ENCODE measurements at places on chromosomes 13 and 19.

- DNase-seq = no peak
Observed at GRCh38 chr19:7063339-7063738, 4.9 kb upstream of the MBD3L3 start.

DNA sequence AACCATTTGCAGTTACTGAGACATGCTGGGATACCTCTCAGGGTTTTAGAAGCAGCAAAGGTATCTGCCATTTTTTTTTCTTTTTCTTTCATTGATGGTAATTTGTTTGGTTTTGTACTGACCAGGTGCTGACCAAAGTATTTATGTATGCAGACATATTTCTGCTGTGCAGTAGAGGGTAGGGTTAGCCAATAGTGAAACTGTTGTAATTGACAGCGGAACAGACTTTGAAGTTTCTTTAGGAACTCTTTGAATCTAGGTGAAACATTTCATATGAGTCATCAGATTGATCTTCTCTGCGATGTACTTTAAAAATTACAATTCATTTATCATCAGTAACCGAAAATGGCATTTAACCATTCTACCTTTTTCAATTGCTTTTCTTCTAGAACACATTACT, 63.0 kb downstream of the ITGBL1 start:
- DNase-seq = no peak

- no peak for DNase-seq
Observed at GRCh38 chr19:30240904-30241695, 131.1 kb upstream of the ZNF536 start.

DNA sequence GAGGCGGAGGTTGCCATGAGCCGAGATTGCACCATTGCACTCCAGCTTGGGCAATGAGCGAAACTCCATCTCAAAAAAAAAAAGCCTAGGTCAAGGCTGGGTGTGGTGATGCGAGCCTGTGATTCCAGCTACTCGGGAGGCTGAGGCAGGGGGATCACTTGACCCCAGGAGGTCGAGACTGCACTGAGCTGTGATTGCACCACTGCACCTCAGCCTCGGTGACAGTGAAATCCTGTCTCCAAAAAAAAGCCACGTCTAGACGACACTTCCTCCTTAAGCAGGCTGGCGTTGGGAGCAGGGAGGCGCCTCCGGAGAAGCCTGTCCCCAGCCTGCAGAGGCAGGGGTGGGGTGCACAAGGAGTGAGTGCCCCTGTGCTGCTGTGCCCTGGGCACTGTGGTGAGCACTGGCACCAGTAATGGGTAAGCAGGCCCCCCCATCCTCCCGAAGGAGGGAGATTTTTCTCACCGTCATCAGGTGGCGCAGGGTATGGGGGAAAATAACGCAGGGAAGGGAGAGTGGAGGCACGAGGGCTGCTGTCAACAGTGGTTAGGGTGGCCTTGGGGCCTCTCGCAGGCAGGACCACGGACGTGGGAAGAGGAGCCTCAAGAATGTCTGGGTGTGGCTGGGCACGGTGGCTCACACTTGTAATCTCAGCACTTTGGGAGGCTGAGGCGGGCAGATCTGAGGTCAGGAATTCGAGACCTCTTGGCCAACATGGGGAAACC, 706 bp downstream of the P2RY11 start:
- no peak for DNase-seq

- no peak for DNase-seq
Observed at GRCh38 chr13:29901710-29902631, 51.6 kb upstream of the UBL3 start.

DNA sequence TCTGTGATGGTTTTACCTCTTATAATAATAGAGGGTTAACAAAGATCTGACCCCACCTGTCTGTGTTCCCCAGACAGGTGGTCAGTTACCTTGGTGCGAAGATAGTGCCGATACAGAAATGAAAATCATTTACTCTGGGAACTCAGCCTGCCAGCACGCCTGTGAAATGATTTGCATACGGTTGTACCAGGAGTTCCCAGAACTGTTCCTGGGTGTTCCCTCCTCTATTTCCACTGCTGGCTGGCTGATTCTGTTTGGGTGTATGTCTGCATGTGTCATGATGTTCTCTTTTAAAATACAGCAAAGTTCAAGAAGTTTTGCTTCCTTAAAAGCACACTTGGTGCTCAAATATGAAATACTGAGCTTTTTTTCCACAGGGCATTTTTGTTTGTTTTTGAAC, 527.1 kb downstream of the FGF9 start:
- DNase-seq = no peak

GRCh38 chr13:113749507-113749906, 9.5 kb upstream of the TMEM255B start:
- no peak for DNase-seq

DNA sequence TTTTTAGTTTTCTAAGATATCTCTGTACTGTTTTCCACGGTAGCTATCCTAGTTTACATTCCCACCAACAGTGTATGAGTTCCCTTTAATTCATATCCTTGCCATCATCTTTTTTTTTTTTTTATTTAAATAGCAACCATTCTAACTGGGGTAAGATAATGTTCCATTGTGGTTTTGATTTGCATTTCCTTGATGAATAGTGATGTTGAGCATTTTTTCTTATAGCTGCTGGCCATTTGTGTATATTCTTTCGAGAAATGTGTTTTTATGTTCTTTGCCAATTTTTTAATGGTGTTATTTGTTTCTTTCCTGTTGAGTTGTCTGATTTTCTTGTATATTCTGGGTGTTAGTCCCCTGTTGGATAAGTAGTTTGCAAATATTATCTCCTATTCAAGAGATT, 454.8 kb downstream of the DACH1 start:
- no peak for DNase-seq

DNA sequence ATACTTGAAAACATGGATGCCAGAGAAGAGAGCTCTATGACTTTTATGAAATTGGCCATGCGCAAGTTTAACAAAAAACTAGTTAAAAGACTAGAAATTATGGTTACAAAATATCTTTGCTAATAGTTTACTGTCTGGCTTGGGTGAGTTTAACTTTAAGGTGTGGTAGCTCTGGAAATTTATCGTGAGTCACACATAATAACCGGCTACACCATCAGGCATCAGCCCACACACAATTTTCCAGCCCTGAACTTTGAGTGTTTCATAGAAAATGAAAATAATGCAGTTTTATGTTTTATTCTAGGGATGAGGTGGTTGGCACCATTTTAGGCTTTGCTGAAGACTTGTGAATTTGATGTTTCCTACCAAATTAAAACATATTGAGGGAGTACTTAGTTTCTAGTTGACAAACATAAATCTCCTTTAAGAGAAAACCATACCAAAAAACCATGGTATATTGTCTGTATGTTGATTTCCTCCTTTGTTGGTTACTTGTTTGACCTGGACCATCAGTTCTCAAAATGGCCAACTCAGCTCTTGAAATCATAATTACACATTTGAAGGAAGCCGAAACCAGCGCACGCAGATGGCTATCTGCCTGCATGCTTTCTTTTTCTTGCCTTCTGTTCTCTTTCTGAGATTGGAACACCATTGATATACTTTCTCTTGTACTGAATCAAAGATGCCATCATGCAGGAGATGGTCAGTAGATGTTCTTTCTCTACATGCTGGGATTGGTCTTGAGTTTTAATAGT, 125.1 kb downstream of the AKAP11 start:
- no peak for DNase-seq

GRCh38 chr13:86554066-86554465, 754.8 kb upstream of the SLITRK6 start:
- no peak for DNase-seq

DNA sequence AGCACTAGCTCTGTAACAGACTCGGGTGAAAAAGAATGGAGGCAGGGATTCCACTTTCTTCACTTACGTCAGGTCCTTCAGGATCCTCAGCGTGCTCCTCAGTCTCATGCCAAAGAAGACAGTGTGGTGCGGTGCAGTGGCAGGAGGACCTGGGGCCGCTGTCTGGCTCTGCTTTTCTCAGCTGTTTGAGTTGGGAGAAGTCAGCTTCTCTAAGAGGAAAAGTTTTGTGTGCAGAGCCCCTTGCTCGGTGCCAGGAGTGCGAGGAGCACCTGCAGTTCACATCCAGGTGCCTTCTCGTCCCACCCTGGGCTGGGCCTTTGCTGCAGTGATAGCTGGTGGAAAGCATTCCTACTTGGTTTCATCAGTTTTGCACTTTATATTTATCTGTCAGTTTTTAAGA, 77.9 kb upstream of the TEX29 start:
- DNase-seq = no peak

- no peak for DNase-seq
Observed at GRCh38 chr13:20701461-20701860, 2.0 kb upstream of the IL17D start.

DNA sequence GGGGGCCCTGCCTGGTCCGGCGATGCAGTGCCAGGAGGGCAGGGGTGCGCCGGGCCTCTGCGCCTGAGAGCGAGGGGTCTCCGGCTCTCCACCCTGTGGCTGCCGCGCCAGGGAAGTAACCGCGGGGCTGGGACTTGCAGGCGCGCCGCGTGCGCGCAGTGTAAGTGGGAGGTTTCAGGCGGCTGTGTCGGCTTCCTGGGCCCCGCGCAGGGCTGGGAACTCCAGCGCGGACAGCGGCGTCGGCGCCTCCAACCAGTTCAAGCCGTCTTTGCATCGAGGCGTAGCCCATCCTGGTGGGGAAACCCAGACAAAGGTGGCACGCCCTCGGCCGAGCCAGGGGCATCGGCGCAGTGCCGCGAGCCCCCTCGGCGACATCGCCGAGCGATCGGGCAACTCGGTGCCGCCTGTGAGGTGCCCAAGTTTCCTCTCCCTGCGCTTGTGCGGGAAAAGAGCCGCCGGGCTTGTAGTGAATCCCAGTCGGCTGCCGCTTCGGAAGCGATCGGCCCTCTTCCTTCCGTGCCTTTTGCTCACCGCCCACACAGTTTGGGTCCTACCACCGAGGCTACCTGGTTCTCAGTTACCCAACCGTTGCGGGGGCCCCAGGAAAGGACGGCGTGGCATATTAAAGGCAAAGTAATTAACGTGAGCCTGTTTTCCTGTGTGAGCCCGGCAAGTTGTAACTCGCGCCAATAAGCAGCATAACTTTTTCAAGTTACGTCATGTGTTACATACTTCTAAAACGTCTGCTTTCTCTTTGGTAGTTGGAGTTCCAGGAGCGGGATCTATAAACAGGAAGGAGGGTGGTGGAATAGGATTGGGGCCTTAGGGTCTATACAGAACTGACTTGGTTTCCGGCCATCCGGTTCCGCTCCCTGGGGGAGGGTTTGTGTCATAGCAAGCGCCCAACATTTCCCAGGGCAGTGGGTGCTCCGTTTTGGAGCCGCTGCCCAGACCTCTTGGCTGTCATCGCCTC, 1.2 kb downstream of the LRCH1 start:
- peak; percentile 60 for DNase-seq

- DNase-seq = no peak
Observed at GRCh38 chr13:110559429-110559943, 2.0 kb downstream of the RAB20 start.

DNA sequence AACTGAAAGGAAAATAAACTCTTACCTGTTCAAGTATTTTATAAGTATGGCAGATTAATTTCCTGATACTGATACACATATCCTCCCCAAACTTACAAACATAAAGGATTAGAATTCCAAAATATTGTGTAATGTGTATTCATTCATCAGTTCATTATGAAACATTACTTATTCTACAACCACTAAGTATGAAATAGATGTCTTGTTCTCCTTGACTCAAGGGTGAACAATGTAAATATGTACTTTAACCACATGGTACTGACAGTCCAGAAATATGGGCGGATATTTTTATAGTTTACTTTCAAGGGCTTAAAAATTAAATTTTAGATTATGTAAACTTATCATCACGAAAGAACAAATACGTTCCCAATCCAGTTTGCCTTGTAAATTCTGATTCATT, 334.0 kb downstream of the LIG4 start:
- DNase-seq = no peak

DNA sequence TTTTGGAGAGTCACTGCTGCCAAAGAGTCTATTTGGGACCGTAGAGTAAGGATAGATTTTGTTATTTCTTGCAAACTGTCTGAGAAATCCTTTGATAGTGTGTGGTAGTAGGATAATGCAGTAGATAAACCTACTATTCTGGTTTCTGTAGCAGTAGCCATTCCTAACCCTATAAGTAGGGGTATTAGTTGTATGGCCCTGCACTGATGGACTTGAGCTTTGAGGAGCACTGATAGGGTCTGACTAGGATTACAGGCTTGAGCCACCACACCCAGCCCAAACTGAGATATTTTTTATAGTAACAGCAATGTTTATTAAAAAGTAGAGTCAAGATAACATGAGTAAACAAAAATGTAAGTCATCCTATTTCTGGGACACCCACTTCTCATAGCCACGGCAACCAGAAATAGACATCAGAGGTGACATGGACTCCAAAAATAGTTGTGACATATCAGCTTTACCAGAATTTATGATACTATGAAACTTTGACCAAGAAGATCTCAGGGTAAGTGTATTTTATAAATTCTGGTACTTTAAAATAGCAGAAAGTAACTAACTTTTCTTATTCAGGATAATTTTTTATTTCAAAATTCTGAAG, 479.1 kb downstream of the SUCLA2 start:
- no peak for DNase-seq

- no peak for DNase-seq
Observed at GRCh38 chr19:16075430-16076153, 703 bp upstream of the TPM4 start.

- no peak for DNase-seq
Observed at GRCh38 chr19:33875071-33875470, 78.4 kb downstream of the KCTD15 start.

- DNase-seq = no peak
Observed at GRCh38 chr19:19352823-19353222, 32.2 kb downstream of the MAU2 start.

- DNase-seq = no peak
Observed at GRCh38 chr19:16860118-16860517, 28.7 kb upstream of the F2RL3 start.

- peak; percentile 32 for DNase-seq
Observed at GRCh38 chr13:40776681-40777165, 5.7 kb upstream of the MRPS31 start.
